ENCODE measurements at places on chromosomes 1 and 21.

- DNase-seq, result no peak
Observed at GRCh38 chr1:157161901-157162300, 23.7 kb upstream of the ETV3 start.

GRCh38 chr1:167564612-167565270, 11.2 kb upstream of the CREG1 start:
- no peak for DNase-seq

GRCh38 chr1:154716614-154717527, 108.9 kb upstream of the ADAR start:
- DNase-seq, result no peak

GRCh38 chr1:177355575-177355974, 184.8 kb downstream of the BRINP2 start:
- peak; percentile 20 for DNase-seq

DNA sequence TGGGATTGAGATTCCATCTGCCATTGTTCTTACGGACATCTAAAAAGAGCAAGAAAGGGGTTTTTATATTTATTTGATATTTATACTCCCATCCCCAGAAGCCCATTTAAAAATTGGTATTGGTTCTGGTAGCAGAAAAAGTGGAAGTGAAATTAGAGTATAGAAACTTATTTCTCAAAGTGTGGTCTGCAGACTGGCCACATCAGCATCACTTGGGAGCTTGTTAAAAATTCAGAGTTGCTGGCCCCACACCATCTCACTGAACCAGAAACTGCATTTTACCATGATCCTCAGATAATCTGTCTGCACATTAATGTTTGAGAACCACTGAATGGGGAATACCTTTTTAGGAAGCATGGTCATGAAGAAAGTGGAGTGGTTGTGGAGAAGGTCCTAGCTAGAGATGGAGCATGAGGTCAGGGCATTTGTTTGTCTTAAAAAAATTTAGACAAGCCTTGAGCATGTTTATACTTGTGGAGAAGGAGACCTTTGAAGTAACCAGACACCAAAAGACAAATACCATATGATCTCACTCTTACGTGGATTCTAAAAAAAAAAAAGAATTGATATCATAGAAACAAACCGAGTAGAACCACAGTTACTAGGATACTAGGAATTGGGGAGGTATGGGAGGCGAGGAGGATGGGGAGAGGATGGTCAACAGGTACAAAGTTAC, 116.3 kb downstream of the ST6GALNAC3 start:
- no peak for DNase-seq

Measured in NCI-H1092 treated with DMSO at 0.1 percent for 48 hours (cell line).